ENCODE measurements at places on chromosomes 5 and 9.

- DNase-seq, result peak; percentile 36
Measured at GRCh38 chr5:172626031-172626581, 15.0 kb upstream of the NEURL1B start.

GRCh38 chr5:74516211-74516636 is 124.3 kb downstream of the ENC1 start:
- no peak for DNase-seq

DNA sequence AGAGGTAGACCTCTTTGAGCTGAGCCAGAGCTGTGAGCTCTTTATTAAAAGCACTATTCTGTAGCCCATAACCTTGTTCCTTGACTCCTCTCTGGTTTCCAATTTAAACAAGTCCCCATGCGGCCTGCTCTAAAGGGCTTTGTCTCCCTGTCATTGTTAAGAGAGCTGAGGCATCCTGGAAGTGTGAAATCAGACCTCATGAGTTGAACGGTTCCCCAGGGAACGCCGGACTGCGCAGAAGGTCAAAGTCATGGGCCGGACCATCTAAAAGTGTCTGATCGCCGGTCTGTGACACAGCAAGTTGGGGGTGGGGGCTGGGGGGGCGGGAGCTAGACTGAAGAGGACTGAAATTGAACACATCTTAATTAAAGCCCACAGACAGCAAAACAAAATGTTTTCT is 265.8 kb downstream of the SLF1 start:
- no peak for DNase-seq

- no peak for DNase-seq
Measured at GRCh38 chr9:70802758-70803436, 318.5 kb downstream of the TRPM3 start.

DNA sequence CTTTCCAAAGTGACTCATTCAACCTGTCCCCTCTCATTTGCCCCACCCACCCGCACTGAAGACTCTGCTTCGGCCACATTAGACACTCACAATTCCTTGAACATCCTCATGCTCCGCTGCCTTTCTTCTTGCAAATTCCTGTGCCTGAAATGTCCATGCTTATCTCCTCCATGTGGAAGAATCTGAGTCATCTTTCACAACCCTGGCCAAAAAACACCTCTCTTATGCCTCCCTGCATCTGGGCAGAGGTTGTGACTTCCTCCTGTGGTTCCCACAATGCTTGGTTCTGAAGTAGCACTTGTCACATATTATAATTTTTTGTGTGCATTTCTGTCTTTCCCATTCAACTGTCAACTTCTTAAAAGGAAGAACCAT is 238.6 kb downstream of the ENC1 start:
- DNase-seq, result no peak

DNA sequence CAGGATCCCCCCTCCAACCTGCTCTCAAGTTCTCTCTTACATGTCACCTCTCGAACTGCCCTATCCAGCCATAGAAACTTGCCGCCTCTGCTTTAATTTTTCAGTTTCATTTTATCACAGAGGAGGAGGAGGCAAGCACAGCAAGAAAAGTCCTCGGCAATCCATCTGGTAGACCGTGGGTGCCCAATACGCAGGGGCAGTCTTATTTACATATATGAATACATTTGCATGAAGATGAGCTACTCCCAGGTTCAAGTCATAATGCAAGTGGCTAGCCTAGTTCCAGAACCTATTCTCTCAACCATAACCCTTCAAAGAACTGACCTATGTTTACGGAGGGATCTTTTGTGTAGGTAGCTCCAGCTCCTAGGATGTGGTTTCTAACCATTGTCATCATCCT is 223.2 kb upstream of the PANK3 start:
- no peak for DNase-seq

DNA sequence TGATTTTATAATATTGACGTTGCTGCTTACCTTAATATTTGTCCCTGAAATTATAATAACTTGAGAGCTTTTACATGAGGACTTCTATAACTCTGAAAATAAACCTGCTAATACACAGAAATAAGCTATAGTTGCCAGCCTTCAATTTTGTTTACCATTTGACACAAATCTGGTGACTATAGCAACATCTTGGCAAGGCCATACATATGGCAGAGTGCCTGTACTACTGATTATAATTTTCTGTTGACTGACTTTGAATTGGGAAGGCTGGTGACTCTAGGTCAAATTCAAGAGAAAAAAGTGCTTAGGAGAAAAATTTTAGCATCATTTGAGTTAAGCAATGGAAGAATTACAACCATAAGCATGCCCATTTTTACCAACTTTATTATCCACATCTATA is 581.4 kb upstream of the PTPRD start:
- no peak for DNase-seq

GRCh38 chr5:146076455-146076854 is 28.9 kb downstream of the PLAC8L1 start:
- no peak for DNase-seq

DNA sequence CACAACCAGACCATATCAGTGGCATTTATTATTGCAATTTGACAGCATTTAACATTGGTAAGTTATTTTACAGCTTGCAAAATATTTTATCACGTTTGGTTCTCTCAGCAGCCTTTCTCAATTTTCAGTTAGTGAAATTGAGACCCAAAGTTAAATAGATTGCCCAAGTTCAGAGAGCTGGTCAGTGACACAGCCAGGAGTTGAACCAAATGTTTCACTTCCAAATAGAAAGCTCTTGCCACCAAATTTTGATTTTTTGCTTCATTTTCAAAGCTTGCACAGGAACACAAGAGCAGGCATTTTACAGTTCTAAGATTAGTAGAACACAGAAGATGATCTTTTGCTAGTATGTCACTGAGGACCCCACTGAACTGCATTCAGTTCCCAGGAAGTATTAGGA is 271.5 kb upstream of the C9orf72 start:
- DNase-seq, result no peak

DNA sequence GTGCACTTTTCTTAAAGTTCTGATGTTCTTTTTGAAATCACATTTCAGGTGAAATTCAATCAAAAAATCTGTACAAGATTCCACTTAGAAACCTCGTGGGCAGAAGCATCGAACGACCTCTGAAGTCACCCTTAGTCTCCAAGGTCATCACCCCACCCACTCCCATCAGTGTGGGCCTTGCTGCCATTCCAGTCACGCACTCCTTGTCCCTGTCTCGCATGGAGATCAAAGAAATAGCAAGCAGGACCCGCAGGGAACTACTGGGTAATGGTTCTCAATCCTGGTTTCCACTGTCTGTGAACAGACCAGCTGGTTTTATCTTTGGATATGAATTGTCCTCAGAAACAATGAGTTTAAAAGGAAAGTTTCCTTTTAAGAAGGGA is 8.1 kb upstream of the SLC2A8 start:
- DNase-seq, result no peak

DNA sequence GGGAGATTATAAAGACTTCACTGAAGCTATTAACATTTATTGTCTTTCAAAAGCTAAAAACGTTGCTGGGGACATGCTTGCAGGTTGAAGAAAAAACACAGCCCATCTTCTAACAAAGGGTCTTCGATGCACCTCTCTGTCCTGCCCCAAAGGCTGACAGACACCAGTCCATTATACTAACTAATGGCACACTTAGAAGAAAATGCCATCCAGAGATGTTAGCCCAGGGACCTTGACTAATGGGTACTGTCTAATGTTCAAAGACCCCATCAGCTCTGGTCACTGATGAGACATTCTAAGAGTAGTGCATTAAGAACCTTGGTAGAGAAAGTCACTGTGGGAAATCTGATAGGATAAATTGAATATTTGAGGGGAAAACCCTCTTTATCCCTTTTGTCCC is 124.9 kb downstream of the EBF1 start:
- no peak for DNase-seq

GRCh38 chr9:134984372-134985265 is 66.9 kb upstream of the FCN1 start:
- peak; percentile 66 for DNase-seq

- no peak for DNase-seq
Measured at GRCh38 chr9:105760053-105760452, 65.7 kb downstream of the TMEM38B start.

DNA sequence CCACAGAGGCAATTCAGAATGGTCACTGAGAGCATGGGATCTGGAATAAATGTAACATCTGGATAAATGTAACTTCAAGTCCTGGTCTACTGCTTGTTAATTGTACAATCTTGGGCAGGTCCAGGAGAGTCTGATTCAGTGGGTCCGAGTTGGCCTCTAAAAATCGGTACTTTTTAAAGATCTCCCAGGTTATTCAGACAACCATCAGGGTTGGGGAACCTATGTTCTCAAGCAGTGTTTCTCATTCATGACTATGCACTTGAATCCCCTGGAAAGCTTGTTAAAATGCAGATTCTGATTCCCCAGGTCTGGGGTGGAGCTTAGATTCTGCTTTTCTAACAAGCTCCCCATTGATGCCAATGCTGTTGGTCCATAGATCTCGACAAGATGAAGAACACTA is 14.8 kb downstream of the ANXA1 start:
- DNase-seq, result no peak

GRCh38 chr9:91532325-91532724 is 108.7 kb upstream of the NFIL3 start:
- no peak for DNase-seq

DNA sequence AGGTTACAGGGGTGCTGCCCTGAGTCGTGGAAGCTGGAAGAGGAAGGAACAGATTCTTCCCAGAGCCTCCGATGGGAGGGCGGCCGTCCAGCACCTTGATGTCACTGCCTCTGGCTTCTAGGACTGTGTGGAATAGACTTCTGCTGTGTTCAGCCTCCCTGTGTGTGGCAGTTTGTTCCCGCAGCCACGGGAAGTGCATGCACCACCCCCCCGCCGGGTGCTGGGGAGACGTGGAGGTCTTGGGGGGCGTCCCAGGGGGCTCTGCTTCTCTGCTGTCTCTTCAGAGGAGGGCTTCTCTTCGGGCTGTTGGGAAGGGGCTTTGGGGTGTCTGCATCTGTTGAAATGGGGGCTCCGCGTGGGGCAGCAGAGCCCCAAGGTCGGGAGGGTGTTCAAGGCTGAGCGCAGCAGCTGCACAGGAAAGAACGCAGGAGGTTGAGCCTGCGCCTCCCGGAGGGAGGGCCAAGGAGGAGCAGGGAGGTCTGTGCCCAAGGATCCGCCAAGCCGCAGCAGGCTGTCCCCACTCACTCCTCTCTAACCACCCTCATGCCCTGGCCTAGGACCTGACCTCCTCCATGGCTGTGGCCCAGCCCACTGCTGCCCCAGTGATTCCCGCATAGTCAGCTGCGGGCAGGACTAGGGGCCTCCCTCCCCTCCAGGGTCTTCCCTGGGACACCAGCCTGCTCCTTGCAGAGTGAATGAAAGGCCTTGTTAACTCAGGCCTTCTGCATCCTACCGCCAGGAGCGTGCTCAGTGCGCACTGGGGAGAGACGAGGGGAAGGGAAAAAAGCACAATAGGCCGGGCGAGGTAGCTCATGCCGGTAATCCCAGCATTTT is 45.0 kb downstream of the ROPN1L start:
- DNase-seq, result no peak

GRCh38 chr5:11540112-11540511 is 364.1 kb downstream of the CTNND2 start:
- no peak for DNase-seq

DNA sequence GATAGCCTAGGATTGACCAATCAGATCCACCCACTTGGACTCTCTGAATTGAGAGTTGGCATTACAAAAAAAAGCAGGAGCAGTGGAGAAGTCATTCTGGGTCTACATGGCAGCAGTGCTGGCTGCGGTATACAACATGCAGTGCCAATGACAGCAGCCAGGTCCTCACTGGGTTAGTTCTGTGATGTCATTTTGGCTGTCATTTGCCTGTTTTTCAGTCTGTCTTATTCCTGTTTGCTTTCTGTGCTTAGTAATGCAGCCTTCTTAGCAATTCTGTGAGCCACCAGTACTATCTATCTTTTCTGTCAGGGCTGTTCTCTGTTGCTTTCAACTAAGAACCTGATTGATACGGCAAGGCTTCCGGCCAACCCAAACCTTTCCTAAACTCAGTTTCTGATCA is 471.8 kb downstream of the BNC2 start:
- no peak for DNase-seq

GRCh38 chr5:142540922-142541422 is 144.9 kb downstream of the FGF1 start:
- no peak for DNase-seq

GRCh38 chr5:168209997-168210396 is 81.4 kb upstream of the WWC1 start:
- no peak for DNase-seq

DNA sequence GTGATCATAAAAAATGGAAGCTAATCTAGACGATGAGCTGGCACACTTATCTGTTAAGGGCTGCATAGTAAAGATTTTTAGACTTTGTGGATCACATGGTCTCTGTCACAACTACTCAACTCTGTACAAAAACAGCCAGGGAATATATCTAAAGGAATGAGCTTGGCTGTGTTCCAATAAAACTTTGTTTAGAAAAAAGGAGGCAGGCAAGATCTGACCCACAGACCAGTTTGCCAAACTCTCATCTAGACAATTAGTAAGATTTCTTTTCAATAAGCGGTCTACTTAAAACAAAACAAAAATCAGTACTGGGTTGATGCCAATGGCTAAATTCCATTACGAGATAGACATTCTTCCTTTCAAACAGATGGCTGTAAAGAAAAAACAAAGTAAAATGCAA is 53.0 kb upstream of the RETREG1 start:
- DNase-seq, result no peak

- no peak for DNase-seq
Measured at GRCh38 chr9:128286440-128286839, 10.4 kb downstream of the SWI5 start.

- DNase-seq, result no peak
Measured at GRCh38 chr5:38404667-38405276, 146.4 kb downstream of the EGFLAM start.

- DNase-seq, result no peak
Measured at GRCh38 chr5:102561894-102562760, 63.3 kb upstream of the SLCO6A1 start.

Measured in suprapubic skin (tissue), 4 donors.